ENCODE measurements at places on chromosomes 3 and 15. TPM values are rescaled to one million over a fixed set of nuclear protein-coding genes. Genes with fewer than 3 reads are reported as not detected.

The KCNMB2 gene
- not detected for total RNA-seq

- no peak overlapping the region for H3K4me3 ChIP-seq
- H3K27ac ChIP-seq, result no peak overlapping the region
- DNase-seq, result no peak
- no peaks in the 10 kb centered on the region for H3K36me3 ChIP-seq
- H3K4me1 ChIP-seq, result no peaks in the 10 kb centered on the region
- H3K27me3 ChIP-seq, result no peaks in the 10 kb centered on the region
Observed at GRCh38 chr3:49840388-49840787, 16.0 kb downstream of the TRAIP start.

GRCh38 chr3:89113893-89114840 is 6.7 kb downstream of the EPHA3 start:
- H3K36me3 ChIP-seq, result no peaks in the 10 kb centered on the region
- H3K4me1 ChIP-seq, result no peaks in the 10 kb centered on the region
- H3K27ac ChIP-seq, result no peak overlapping the region

DNA sequence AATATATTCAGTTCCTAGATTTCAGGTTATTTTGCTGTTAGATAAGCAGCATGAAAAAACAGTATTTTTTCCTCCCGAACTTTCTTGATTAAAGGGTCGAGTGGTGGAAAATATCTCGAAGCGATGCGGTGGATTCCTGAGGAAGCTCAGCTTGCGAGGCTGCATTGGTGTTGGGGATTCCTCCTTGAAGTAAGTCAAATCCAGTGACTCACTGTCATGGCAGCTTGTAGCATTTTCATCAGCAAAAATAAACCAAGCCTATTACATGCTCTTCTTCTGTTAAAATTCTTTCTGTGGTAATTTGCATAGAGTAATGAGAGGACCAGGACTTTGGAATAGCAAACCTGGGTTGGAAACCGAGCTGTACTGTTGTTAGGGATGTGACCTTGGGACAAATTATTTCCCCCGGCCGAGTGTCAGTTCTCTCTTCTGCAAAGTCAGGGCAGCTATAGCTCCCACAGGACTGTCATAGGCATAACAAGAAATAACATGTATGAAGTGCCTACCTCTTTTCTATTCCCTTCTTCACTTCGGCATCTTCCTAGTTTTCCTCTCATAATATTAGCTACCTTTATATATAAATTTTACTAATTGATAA is 75.6 kb downstream of the UBP1 start:
- H3K4me1 ChIP-seq, result no peaks in the 10 kb centered on the region
- H3K4me3 ChIP-seq, result no peak overlapping the region
- no peaks in the 10 kb centered on the region for H3K36me3 ChIP-seq
- no peak for DNase-seq
- H3K27me3 ChIP-seq, result no peaks in the 10 kb centered on the region

DNA sequence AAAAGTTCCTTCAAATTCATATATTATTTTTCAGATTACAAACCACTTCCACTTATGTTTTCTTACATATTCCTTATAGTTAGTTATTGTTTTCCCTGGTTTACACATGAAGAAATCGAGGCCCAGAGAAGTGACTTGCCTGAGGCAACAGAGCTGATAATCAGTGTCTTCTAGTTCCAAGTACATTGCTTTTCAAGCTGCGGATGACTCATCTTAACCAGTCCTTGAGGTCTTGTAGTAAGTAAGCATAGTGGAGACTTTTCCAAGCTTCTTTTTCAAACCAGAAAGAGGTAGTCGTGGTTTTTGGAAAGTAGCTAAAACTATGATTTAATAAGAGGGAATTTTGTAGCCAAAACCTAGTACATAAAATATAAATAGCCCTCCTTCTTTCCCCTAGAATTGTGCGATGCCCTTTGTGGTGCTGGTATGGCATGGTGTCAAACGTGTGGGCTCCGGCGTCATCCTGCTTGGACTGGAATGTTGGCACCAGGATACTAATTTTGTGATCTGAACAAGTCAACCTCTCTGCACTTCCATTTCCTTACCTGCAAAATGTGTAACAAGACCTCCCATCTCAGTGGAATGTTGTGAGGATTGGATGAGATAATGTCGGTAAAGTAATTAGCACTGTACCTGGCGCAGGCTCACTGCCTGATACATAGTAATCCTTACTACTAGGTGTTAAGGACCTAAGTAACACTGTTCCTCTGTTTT is 19.0 kb upstream of the DLG1 start:
- H3K36me3 ChIP-seq, result no peaks in the 10 kb centered on the region
- DNase-seq, result no peak
- H3K27ac ChIP-seq, result no peak overlapping the region
- no peak overlapping the region for H3K4me3 ChIP-seq
- H3K4me1 ChIP-seq, result no peaks in the 10 kb centered on the region

The DOCK3 gene
- 2.1 TPM for total RNA-seq

The CPNE9 gene
- total RNA-seq, result 0.16 TPM

GRCh38 chr3:61997101-61997500 is 376.2 kb downstream of the FEZF2 start:
- no peak overlapping the region for H3K27ac ChIP-seq
- no peaks in the 10 kb centered on the region for H3K27me3 ChIP-seq
- no peak overlapping the region for H3K4me3 ChIP-seq
- H3K4me1 ChIP-seq, result no peaks in the 10 kb centered on the region
- H3K36me3 ChIP-seq, result no peaks in the 10 kb centered on the region

The ZBED2 gene
- total RNA-seq, result 551 TPM

- no peak for DNase-seq
- H3K27ac ChIP-seq, result no peak overlapping the region
- no peak overlapping the region for H3K4me3 ChIP-seq
- H3K27me3 ChIP-seq, result no peaks in the 10 kb centered on the region
- H3K36me3 ChIP-seq, result no peaks in the 10 kb centered on the region
- no peaks in the 10 kb centered on the region for H3K4me1 ChIP-seq
Observed at GRCh38 chr3:88189361-88189810, 39.6 kb downstream of the C3orf38 start.

- no peak overlapping the region for H3K4me3 ChIP-seq
- H3K36me3 ChIP-seq, result no peaks in the 10 kb centered on the region
- peaks cover 4% of the 10 kb centered on the region for H3K27me3 ChIP-seq
- H3K27ac ChIP-seq, result no peak overlapping the region
Observed at GRCh38 chr15:80620931-80621330, 74.2 kb upstream of the ABHD17C start.

DNA sequence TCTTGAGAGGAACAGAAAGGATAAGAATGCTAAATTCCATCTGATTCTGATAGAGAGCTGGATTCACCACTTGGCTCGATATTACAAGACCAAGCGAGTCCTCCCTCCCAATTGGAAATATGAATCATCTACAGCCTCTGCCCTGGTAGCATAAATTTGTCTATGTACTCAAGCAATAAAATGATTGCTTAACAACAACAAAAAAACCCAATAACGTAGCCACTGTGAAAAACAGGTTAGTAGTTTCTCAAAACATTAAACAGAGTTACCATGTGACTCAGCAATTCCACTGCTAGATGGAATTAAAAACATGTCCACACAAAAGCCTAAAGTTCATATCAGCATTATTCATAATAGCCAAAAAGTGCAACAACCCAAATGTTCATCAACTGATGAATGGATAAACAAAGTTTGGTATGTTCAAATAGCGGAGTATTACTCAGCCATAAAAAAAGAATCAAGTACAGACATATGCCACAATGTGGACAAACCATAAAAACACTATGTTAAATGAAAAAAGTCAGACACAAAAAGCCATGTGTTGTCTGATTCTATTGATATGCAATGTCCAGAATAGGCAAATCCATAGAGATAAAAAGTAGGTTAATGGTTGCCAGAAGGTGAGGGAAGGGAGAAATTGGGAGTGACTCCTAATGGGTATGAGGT is 16.8 kb downstream of the BCL2L10 start:
- no peak overlapping the region for H3K4me3 ChIP-seq
- DNase-seq, result no peak
- H3K27me3 ChIP-seq, result no peaks in the 10 kb centered on the region
- no peak overlapping the region for H3K27ac ChIP-seq
- no peaks in the 10 kb centered on the region for H3K4me1 ChIP-seq

DNA sequence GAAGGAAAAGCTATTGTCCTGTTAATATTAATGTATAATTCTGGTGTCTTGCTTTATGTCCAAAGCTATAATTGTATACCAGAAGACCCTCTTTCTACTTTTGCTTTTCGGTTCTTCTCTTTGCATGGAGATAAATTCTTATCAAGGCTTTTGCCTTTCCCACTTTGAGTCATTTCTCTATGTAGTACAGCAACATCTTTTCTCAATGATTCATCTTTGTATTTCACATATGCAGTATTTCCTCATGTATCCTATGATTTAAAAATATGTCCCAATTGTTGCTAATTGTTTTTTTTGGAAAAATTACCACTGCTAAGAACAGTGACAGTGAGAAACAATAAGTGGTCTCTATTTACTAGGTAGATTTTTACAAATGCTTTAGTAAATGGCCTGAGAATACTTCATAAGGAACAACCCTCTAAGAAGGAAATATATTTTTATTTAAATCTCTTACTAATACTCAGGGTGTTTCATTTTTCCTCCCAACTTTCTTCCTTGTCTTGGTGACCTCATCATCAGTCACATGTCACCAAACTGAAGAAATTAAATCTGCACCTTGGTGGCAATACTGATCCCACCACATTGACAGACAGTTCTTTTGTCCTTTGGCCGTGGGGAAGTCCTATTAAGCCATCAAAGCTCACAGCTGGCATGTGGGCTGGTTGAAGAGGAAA is 290.6 kb downstream of the SATB1 start:
- no peaks in the 10 kb centered on the region for H3K36me3 ChIP-seq
- H3K27me3 ChIP-seq, result no peaks in the 10 kb centered on the region
- H3K27ac ChIP-seq, result no peak overlapping the region
- no peak for DNase-seq
- H3K4me3 ChIP-seq, result no peak overlapping the region

DNA sequence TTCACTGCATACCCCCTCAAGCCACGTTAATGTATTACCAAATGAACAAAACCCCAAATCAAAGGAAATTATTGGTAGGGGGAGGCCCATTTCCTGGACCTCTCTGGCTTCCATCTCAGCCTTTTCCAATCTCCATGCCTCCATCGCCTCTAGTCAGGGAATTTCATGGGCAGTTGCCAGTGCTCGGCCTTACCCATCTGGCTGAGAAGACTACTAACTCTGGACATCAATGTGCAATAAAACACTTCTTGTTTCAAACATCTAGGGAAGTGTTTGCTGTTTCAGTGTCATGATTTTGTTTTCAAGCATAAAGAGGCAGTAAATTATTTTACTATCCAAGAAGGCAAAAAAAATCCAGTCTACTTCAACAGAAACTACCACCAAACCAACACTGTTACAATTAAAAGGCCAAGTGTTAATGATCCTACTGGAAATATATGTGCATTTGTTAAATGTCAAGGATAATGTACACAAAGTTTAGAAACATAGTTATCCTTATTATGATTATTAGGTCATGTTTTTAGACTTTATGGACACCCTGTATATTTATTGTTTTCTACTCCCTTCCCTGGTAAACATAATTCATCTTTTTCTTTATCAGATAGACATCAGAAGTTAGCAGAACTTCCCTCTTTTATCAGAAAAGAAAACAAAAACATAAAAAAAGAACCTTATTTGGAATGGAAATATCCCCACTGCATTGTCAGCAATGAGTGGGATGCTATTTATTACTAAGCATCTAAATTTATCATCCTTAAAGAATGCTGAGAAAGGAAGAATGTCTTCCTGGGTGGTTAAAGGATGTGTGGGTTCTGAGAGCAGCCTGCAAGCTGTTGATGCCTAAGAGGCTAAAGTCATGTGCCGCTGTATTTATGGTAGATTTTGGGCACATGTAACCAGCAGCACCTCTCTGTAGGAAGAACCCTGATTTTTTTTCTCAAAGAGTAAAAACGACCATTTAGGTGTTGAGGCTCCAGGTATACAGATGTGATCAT is 15.2 kb downstream of the LDHAL6B start:
- H3K27ac ChIP-seq, result no peak overlapping the region
- no peaks in the 10 kb centered on the region for H3K36me3 ChIP-seq
- no peaks in the 10 kb centered on the region for H3K27me3 ChIP-seq
- no peaks in the 10 kb centered on the region for H3K4me1 ChIP-seq
- no peak overlapping the region for H3K4me3 ChIP-seq

The FOXL2 gene
- total RNA-seq, result not detected

GRCh38 chr3:183226333-183226890 is 26.6 kb upstream of the B3GNT5 start:
- no peak for DNase-seq
- H3K36me3 ChIP-seq, result no peaks in the 10 kb centered on the region
- H3K4me3 ChIP-seq, result no peak overlapping the region
- no peak overlapping the region for H3K27ac ChIP-seq
- peaks cover 4% of the 10 kb centered on the region for H3K4me1 ChIP-seq

- H3K27me3 ChIP-seq, result no peaks in the 10 kb centered on the region
- no peak overlapping the region for H3K4me3 ChIP-seq
- no peak for DNase-seq
- peaks cover 20% of the 10 kb centered on the region for H3K4me1 ChIP-seq
Observed at GRCh38 chr3:30695302-30696061, 89.1 kb downstream of the TGFBR2 start.

DNA sequence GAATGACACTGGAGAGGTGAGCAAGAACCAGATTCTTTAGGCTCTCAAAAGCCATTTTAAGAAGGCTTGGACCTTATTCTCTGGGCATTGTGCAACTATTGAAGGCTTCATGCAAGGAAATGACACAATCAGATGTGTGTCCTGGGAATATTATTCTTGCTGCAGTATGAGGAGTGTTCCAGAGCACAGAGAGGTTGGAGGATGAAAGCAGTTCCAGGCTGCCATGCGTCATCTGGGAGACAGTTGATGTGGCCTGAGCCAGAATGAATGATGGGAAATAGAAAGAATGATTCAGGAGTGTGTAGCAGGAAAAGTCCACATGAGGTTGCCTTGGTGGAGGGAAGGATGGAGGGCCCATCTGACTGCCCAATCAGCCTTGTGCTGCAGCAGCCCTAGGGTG is 123.1 kb downstream of the CHCHD6 start:
- no peak overlapping the region for H3K27ac ChIP-seq
- H3K27me3 ChIP-seq, result no peaks in the 10 kb centered on the region
- no peak for DNase-seq

The BCHE gene
- total RNA-seq, result not detected

DNA sequence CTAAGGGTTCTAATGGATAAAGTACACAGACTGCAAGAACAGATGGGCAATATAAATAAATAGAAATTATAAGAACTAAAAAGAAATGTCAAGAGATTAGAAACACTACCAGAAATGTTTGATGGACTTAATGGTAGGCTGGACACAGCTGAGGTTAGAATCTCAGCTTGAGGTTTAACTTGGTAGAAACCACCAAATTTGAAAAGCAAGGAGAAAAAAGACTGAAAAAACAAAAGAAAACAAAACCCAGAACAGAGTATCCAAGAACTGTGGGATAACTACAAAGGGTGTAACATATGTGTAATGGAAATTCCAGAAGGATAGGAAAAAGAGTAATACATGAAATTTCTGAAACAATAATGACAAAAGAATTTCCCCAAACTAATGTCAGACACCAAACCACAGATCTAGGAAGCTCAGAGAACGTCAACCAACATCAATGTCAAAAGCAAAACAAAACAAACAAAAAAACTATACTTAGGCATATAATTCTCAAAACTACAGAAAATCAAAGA is 35.0 kb downstream of the RFX7 start:
- no peaks in the 10 kb centered on the region for H3K36me3 ChIP-seq
- H3K27me3 ChIP-seq, result no peaks in the 10 kb centered on the region
- H3K4me3 ChIP-seq, result no peak overlapping the region
- H3K4me1 ChIP-seq, result peaks cover 29% of the 10 kb centered on the region
- no peak for DNase-seq
- H3K27ac ChIP-seq, result no peak overlapping the region

GRCh38 chr15:84992157-84992944 is 10.7 kb downstream of the PDE8A start:
- no peaks in the 10 kb centered on the region for H3K27me3 ChIP-seq
- no peak for DNase-seq
- H3K27ac ChIP-seq, result no peak overlapping the region
- peaks cover 23% of the 10 kb centered on the region for H3K4me1 ChIP-seq

The TNNC1 gene
- 2.3 TPM for total RNA-seq
